ENCODE measurements at places on chromosomes 3 and 15.

DNA sequence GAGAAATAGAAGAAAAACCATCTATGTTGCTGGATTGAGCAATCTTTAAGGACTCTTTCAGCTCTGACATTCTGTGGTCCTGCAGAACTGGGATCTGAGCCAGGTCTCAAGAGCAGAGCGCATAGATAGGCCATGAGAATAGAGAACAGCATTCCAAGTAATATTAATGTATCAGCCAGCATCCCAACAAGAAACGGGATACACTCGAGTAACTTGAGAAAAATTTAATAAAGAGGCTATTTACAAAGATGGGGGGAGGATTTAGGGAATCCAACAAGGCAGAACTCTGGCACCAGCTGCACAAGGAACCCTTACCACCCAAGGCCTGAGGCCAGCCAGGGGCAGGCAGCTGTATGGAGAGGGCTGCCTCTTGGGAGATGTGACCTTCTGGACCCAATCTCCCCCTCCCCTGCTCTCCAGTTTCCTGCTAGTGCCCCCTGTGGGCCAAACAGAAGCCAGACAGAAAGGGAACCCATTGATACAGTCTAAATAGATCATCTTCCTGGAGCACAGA, 8.2 kb downstream of the TMOD2 start:
- no peak for DNase-seq

DNA sequence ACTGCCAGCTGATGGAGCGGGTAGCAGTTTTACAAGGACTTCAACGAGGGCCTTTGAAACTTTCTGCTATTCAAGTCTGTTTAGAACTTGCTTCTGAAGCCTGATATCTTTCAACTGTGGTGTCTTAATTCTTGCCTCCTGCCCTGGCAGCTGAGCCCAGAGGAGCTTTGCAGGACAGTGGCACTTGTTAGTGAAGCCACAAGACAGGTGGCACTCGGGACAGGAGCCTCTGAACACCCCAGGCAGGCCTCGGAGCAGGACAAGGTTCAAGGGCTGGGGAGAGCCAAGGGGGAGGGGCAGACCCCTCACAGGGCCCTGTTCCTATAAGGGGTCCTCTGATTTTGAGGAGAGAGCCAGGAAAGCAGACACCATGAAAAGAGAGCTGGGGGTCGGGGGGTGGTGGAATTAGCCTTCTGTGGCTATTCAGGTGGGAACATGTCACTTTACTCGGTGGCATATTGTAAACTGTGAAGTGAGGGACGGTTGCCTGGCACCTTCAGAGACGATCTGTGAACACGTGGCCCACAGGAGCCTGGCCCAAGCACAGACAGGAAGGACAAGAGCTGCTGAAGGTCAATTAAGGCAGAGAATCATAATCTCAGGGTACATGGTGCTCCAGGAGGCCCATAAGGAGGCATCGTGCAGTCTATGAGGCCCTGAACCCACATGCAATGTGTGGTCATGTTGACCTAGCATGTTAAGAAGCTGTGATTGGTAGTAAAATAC, 30.1 kb upstream of the KY start:
- DNase-seq, result no peak

DNA sequence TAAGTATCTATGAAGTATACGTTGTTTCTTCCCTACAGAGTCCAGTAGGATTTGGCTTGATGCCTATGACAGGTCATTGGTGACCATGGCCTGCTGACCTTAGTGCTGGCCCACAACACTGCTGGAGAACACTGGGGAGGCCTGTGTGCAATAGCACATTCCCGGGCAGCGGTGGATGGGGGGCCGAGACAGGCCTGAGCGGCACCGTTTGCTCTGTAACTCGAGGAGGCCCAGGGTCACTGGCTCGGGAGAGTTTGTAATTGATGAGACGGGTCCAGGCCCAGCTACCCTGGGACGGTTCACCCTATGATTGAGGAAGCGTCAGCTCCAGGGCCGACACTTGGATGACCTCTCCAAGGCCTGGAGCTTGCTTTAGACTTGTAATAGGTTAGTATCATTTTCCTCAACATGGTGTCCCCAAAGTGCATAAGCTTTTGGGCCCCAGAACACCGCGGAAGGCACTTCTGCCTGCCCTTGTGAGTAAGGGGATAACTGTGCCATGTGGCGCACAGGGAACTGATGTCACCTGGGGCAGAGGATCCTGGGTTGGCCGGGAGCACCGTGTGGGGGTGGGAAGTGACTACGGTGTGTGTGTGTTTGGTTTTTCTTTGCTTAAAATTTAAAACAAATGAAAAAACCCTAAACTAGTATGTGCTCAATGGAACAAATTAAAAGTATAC, 12.0 kb downstream of the TRPM1 start:
- no peak for DNase-seq

- no peak for DNase-seq
These were observed 127.1 kb upstream of the SMAD3 start for GRCh38 chr15:66938114-66938830.

DNA sequence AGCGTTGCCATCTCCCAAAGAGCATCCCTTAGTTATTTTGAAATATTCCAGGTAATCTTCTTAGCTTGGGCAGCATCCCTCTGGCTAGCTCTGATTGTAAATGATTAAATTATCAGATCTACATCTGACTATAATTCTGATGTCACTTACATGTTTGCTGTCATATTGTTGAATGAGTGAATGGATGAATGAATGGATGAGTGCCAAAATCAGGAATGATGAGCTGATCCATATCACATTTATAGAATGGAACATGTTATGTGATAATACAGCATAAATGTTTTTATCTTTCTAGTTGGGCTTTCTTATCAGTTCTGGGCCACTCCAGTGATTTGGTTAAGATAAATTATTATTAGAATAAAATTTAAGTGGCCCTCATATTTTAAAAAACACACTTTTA, 14.0 kb downstream of the FAN1 start:
- no peak for DNase-seq

DNA sequence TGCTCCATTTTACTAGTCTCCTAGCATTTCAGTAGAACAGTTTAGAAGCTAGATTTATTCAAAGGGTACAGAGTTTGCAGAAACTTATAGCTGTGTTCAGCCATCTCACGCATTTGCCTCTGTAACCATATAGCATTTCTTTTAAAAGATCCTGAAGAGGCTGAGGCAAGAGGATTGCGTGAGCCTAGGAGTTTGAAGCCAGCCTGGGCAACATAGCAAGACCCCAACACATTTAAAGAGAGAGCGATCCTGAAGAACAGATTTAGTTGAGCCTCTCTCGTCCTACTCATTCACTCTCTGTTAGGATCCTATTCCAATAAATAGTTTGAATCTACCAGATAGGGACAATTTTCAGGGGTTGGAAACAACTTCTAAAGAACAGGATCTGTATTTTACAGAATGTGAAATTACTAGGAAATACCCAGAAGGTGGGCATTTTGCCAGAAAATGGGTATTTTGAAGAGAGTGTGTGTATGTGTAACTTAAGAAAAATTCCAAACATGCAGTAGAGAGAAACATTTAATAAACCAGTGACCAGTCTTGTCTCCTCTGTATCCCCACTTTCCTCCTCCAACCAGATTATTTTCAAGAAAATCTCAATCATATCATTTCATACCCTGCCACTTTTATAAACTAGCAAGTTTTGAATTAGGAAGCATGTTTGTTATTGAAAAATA, 4.5 kb downstream of the EIF3J start:
- no peak for DNase-seq

DNA sequence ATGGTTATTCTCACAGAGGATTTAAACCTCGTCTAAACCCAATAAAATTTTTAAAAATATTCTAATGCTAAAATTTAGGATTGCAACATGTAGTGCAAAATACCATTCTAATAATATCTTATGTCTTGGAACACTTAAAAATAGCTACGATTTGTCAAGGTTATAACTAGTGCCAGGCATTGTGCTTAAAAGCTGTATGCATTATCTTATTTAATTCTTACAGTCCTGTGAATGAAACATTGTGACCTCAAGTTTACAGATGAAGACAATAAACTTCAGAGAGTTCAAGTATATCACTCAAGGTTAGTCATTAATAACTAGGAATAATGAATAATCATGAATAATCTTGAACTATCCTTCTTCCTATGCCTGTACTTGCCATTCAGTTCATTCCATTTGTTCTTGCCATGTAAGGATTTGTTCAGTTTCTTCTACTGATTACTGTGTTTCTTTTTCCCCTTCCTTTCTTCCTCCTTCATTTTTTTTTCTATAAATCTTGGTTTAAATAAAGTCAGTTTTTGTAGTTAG, 897.6 kb upstream of the NR2F2 start:
- no peak for DNase-seq

DNA sequence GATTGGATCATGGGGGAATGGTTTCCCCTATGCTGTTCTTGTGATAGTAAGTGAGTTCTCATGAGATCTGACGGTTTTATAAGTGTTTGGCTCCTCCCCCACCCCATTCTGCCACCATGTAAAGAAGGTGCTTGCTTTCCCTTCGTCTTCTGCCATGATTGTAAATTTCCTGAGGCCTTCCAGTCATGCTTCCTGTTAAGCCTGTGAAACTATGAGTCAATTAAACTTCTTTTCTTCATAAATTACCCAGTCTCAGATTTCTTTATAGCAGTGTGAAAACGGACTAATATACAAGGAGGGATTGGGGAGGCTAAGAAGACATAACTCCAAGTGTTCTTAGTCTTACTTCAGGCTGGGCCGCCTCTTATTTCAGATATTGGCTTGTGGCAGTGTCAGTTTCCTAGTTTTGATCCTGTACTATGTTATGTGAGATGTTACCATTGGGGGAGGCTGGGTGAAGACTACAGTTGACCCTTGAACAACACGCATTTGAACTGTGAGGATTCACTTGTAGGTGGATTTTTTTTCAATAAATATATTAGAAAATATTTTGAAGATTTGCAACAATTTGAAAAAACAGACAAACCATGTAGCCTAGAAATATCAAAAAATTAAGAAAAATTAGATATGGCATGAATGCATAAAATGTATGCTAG, 44.9 kb downstream of the NMD3 start:
- no peak for DNase-seq

DNA sequence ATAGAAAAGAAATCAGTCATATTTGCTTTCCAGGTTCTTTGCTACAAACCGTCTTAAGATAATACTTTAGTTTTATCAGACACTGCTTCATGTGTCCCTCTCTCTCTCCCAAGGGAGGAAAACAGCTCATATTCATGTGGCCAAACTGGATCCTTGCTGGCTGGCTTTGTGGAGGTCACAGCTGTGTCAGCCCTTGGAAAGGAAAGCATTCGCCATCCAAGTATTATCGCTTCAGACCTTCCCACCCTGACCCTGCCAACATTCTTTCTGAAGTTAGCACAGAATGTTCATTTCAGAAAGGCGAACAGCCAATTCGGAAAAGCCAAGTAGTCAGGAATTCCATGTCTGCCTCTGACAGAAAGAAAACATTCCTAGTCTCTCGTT, 213.6 kb downstream of the FEZF2 start:
- no peak for DNase-seq

DNA sequence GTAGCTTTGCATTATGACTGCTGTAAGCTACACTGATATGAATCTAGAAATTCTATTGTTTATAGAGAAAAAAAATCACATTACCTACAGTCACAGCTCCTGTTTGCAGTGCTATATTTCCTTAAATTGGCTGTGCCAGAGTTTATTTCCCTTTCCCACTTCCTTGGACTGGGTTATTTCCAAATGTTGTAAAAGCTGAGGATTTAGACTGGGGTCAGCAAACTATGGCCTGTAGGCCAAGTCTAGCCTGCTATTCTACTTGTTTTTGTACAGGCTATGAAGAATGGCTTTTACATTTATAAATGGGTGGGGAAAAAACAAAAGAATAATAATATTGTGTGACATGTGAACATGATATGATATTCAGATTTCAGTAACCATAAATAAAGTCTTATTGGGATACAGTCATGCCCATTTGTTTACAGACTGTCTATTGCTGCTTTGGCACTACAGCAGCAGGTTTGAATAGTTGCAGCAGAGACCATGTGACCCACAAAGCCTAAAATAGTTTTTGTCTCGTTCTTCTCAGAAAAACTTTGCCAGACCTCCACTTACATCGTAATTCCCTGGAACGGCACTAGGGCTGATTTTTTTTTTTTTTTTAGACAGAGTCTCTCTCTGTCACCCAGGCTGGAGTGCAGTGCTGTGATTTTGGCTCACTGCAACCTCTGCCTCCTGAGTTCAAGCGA, 7.8 kb downstream of the GLDN start:
- DNase-seq, result no peak

DNA sequence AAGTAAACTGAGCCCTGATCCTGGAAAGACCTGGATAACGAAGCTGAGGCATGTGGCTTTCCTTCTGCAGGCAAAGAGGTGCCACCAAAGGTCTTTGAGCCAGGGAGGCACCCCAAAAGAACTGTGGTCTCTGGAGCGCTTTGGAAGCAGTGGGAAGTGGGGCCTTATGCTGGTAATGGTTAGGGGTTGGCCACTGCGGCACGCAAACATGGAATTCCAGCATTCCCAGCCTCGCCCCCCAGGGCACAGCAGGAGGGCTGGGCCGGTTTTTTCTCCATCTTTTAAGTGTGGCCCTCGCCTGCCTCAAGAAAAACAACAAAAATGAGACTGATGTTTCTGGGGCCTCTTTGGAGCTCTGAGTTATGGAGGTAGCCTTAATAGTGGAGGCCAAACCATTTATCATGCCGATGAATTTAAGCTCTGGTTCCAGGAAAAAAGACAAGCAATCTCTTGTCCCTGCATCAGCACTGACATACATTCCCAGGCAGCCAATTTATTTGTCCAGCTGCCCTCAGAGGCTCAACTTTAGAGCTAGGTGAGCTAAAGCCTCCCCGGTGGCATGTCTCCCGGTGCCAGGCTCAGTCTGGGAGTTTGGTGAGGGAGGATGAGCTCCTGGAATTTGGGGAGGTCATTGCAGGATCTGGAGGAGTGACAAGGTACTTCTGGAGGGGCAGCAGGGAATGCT, 109.0 kb downstream of the TLE3 start:
- DNase-seq, result no peak

DNA sequence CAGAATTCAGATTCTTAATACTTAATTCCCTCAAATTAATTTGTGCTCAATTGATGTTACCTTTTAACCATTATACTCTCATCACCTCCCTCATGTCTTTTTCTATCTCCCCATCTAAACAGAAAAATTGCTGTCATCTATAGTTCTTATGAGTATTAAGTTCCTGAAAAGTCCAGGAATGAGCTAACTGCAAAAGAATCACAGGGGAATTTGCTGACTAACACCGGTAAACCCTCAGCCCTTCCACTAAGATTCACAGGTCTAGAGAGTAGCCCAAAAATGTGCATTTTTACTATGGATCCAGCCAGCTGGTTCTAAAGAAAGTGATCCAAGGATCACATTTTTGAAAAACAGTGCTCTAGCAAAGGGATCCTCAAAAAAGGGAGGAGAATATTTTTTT, 67.0 kb downstream of the SETD2 start:
- DNase-seq, result no peak

- DNase-seq, result no peak
These were observed 238.9 kb downstream of the SUCLG2 start for GRCh38 chr3:67415511-67415910.

DNA sequence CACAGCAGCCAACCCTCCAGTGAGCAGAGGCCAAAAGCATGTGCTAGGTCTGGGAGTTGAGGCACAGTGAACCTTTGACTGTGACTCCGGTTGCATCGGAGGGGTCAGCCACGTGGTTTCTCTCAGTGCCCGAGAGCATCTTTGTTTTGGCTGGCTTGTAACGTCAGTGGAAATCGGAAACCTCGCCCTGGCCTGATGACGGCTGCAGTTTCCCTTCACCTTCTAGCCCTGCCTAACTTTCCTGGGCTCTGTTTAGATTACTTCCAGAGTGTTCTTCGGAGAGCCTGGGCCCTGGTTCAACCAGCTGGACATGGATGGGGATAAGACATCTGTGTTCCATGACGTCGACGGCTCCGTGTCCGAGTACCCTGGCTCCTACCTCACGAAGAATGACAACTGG, 56.6 kb downstream of the MESD start:
- no peak for DNase-seq

All from stimulated activated CD4-positive, alpha-beta T cell treated with anti-CD3 and anti-CD28 coated beads, Interleukin-15, amount 100 ng/mL, for 1 hour (primary cell).